ENCODE measurements at places on chromosomes 5 and 9.
A peak's percentile ranks its signal among the peaks of the same experiment; 100 is the strongest.

GRCh38 chr9:123541411-123541810 lies 185.4 kb downstream of the CRB2 start:
- DNase-seq = no peak

DNA sequence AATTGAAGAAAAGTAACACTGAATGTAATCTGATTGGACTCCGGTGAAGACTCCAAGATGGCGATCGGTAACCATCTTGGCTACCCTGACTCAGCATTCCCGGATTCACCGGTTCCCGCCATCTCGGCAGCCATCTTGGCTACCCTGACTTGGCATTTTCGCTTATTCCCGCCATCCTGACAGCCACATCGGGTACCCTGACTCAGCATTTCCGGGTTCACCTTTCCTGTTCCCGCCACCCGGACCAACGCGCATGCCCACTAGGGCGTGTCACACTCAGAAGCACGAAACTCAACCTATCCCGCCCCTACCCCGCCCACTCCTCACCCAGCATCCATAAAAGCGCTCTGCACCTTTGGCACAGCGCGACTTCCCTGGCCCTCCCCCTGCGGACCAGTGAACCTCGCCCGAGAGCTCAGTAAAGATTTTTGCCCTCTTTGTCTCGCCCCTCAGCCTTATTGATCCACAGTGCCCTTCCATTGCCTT lies 17.2 kb downstream of the SPTLC1 start:
- peak; percentile 84 for DNase-seq

DNA sequence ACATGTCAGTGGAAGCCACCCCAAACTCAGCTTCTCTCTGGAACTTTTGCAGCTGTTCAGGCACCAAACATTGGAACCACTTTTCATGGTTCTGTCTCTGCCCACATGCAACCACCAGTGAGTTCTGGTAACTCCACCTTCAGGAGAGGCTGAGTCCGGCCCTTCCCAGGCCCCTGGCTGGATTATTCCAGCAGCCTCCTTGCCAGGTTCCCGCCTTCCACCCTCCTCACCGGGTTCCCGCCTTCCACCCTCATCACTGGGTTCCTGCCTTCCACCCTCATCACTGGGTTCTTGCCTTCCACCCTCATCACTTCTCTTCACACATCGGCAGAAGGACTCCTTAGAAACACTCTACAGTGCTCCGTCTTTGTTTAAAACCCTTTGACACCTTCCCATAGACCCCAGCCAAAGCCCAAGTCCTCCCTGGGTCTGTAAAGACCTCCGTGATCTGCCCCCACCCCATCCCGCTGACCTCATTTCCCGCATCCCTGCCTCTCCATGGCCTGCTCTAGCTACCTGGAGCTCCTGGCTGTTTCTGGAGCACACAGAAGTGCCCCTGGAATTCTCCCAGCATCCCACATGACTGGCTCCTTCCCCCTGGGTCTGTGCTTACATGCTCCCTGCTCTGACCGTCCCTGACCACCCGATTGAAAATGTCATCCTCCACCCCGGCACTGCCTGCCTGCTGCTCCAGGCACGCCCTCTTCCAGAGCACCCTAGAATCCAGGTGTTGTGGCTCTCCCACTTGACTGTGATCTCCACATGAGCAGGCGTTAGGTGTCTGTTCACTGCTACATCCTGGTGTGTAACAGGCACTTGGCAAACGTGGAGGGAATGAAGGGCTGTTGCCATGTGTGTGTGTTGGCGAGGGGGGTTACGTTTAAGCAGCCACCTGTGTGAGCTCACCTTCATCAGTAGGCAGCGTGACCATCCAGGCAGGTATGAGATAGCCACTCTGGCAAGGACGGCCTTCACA lies 17.7 kb downstream of the ROPN1L start:
- no peak for DNase-seq

DNA sequence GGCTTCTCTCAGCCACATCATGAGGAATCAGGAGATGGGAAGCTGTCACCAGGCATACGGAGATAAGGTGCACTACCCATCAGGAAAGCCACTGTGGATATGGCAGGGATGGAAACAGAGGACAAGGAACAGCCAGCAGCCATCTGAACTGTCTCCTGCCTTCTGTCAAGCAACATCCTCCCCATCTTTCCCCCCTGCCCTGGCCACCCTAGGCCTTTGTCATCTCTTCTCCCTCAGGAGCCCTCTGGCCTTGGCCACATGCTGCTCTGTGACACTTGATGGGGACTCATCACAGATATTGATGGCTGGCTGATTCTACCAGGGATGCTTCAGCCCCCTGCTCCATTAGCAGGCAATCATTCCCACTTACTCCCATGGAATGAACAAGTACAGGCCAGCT lies 21.1 kb upstream of the MEIKIN start:
- DNase-seq = no peak

DNA sequence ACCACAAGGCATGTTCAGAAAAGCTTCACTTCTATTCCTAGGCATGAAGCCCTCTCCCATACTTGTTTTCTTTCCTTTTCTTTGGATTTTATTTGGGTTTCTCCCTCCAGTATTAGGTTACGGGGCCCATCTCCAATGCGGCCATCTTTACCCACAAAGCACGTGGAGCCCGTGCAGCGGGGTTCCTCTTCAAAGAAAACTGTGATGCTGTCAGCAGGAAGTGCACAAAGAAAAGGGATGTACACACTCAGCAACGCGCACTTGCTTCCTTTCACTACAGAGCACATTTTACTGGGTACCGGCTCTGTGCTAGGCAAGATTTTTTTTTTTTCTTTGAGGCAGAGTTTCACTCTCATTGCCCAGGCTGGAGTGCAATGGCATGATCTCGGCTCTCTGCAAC lies 106.6 kb downstream of the COL23A1 start:
- no peak for DNase-seq

- DNase-seq = no peak
These were observed at the start of gene GALNT10 for GRCh38 chr5:154190595-154191304. GALNT10 (plus strand) TSS chr5:154190733; CDS start chr5:154190867, 134 bp downstream.

DNA sequence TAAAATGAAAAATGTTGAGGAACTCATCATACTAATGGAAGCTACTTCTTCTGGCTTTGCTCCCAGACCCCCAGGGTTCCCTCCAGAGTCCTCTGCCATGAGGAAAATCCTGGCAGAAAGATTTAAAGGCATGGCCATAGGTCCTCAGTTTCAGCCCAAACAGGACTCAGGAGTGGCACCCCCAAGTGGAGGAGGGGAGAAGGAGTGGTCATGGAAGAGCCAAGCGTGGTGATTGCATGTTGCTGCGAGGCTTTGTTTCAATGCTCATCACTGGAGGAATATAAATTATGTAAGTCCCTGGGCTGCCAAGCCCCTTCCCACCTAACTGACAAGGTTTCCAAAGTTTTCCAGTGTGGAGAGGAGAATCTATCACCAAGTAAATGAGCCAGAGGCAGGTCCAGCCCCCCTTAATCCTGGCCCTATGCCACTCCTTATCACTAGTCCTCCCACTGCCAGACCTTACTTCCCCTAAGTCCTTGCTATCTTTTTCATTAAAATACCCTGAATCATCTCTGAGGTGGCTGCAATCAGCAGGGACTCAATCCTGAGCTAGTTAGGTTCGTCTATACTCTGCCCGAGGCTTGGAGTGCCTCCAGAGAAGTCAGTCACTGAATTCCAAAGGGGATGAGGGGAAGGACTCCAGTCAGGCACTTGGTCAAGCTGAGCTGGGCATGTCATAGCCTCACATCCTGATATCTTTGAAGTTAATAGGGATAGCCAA lies 70.7 kb upstream of the TAF1L start:
- no peak for DNase-seq

GRCh38 chr9:16622541-16622940 lies 247.9 kb downstream of the BNC2 start:
- no peak for DNase-seq

DNA sequence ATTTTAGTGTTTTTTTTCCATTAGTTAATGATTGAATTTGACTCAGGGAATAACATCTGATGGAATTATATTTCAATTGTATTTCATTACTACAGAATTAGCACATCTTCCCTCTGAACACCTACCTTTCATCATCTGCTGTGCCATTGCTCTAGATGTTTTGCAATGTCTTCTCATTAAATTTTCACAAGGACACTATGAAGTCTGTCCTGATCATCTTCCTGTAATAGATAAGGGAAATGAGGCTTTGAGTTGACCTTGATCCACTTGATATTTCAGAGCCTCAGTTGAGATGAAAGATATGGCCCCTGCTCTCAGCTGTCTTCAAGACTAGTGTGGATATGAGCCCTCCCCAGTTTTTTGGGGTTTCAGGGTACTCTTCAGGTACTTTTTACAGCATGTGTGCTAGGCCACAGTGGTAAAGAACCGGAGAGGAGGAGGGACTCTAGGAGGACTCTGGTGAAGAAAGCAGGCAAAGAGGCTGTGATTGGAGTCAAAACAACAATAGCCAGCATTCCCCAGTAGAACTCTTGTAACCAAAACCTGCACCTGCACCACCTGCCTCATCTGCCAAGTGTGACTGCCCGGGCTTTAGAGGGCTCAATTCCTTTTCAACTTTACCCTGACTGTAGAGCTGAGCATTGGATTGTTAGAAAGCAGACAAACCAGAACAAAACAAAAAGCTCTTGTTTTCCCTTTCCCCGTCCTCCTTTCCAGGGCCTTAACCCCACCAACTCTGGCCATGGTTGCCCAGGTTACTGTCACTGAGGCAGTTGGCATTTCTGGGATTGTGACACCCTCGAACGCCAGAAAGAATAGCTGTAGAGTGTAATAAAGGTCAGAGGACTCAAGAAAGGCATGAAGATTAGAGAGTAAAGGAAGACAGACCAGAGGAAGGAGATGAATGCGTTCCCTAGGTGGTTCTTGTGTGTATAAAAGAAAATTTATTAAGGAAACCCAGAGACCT lies 56.3 kb downstream of the ERAP1 start:
- DNase-seq = no peak

DNA sequence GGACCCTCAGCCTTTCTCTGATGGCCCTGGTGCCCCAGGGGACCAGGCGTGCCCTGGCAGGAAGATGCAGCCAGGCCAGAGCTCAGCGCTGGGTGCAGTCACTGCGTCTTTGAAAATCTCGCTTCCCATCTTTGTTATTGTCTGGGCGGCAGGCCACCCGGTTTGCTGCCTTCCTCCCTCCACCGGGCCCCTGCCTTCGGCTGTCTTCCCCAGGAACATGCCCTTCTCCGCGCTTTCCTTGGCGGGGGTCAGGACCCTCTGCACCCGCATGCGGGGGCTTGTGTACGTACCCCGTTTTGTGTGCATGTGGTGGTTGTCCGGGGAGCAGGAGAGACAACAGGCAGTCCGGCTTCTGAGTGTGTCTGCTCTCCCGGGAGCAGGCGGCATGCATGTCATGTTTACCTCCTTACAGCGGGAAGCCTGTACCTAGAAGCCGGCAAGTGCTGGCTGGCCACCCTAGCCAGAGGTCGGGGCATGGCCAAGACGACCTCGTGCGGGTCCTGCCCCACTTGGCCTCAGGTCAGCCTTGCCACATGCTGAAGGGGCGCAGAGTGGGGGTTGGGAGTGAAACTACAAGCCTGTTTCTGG lies 49.5 kb downstream of the DAB2IP start:
- no peak for DNase-seq

GRCh38 chr9:27195191-27195590 lies 86.2 kb downstream of the TEK start:
- no peak for DNase-seq

GRCh38 chr9:114899461-114899860 lies 30.9 kb downstream of the TNFSF8 start:
- DNase-seq = no peak

DNA sequence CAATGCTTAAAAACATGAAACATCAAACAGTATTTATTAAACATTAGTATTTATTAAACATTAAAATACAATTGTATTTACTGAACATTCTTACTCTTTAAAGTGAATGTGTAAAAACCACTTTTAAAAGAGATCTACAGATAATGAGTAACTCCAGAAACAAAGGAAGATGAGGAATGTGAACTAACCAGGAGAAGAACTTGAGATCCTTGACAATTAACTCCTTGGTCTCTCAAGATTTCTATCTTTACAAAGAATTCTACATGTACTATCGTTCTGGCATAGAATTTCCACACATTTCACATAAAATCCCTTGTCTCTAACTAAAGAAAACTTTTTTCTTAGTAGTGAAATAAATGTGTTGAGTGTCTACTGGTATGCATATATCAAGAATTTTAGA lies 28.7 kb upstream of the IFNE start:
- DNase-seq = no peak

DNA sequence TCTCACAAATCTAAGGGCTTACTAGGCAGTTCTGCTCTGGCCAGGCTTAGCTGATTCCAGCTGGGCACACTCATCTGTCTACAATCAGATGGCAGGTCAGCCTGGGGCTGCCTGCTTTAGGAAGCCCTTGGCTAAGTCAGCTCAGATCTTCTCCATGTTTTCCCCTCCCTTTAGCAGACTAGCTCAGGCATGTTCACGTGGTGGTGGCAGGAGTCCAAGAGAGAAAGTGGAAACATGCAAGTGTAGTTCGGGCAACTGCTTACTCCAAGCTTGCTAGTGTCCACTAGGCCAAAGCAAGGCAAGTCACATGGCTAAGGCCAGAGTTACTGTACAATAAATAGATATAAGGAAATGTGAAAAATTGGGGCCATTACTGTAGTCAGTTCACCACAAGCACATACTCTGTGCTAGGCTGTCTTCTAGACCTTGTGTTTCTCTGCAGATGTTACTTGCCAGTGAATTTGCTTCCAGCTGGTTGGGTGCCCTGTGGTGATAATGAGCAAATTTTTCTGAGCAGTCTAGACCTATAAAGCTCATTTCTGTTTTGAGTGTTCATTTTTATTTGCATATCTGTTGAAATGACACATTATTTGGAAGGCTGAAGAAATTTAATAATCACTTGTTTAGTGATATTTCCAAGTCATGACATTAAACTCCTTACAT lies 38.3 kb downstream of the RECK start:
- no peak for DNase-seq

- no peak for DNase-seq
These were observed 371.0 kb downstream of the CSNK1G3 start for GRCh38 chr5:123882965-123883345.

- no peak for DNase-seq
These were observed 58.9 kb downstream of the DAP start for GRCh38 chr5:10702040-10702629.

- DNase-seq = no peak
These were observed 567.2 kb downstream of the CAAP1 start for GRCh38 chr9:26325444-26325829.

- DNase-seq = no peak
These were observed 473.0 kb downstream of the TUSC1 start for GRCh38 chr9:25205285-25205684.

GRCh38 chr5:174231956-174232487 lies 186.5 kb downstream of the NSG2 start:
- DNase-seq = no peak

DNA sequence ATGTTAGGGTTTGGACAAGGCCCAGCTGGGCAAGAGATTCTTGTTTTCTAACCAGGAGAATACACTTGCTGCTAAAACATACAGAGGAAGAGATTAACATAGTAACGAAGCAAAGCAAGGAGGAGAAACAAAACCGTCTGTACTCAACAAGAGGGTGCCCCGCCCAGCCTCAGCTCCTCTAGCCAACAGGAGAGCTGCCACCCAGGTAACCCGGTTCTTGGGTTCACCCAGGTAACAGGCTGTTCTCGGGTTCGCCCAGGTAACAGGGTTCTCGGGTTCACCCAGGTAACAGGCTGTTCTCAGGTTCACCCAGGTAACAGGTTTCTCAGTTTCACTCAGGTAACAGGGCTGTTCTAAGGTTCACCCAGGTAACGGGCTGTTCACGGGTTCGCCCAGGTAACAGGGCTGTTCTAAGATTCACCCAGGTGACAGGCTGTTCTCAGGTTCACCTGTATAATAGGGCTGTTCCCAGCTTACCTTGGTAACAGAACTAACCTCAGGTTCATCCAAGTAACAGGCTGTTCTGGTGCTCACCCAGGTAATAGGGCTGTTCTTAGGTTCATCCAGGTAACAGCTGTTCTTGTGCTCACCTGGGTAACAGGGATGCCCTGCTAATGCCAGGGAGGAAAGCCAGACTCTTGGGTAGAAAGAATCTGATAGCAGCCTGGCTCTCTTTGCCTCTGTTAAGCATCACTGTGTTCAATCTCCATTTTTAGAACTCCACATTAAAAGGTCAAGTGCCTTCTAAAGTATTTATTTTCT lies 271.6 kb downstream of the SYK start:
- no peak for DNase-seq
